ENCODE measurements at places on chromosomes 6 and 20.

DNA sequence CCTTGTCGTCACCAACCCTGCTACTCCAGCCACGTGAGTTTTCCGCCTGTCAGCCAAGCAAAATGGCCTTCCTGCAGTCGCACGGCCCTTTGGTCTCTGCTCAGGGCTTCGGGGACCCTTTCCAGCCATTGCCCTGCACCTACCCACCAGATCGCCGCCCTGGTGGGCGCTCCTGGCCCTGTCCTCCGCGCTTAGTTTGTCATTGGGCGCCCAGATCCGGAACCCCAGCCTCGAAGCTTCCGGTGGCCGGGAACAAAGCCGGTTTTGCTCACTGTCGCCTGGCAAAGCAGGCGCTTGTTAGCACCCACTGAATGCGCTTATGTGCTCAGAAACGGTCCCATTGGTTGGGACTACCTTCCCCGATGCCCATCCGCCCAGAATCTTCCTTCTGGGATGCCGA, 536 bp downstream of the ZFP57 start:
- no peak for DNase-seq

GRCh38 chr6:157075549-157076450, 247.5 kb downstream of the TMEM242 start:
- no peak for DNase-seq

- DNase-seq = peak; percentile 50
Measured at GRCh38 chr6:132768051-132768517, 10.4 kb upstream of the VNN2 start.

DNA sequence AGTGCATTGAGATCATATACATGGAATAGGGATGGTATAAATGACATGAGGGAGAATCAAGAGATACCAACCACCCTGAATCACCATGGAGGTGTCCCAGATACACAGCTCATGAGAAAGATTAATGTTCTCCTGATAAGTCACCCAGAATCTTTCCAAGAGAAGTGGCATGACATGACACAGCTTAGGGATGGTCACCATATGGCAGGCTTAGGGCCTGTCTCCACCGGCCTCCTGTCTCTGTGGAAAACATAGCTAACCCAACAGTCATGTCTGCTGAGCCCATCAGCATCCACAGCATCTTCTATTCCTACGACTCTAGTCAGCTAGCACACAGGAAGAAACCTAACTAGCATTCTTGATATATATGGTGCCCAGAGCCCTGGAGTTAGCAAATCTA, 133.3 kb downstream of the IPCEF1 start:
- no peak for DNase-seq

GRCh38 chr20:50594591-50595432, 84.6 kb downstream of the PTPN1 start:
- DNase-seq = no peak

DNA sequence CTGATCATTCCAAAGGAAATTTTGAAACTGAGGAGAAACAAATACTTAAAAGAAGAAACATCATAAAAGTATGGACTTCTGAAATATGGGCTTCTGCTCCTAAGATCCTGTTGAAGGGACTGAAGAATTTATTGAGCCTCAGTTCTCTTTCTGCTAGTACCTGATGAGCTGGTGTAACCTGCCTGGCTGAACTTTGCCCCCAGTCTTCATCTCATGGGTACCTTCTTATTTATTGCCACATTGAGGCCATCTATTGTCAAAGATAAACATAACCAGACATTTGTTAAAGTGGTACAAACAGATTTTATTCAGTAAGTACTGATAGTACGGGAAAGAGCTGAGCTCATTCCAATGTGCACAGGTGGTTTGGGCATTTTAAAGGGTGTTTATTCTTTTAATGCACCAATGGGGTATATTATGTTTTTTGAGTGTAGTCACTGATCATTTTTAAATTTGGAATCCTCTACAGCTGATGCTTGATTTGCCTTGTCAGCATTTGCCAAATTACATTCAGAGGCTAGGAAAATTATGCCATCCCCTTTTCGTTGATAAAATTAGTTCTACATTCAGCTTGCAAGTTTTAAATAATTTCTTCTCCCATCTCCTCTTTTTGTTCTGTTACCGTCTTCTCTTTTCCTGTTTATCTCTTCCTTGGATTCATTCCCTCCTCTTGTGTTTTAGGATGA, 118.2 kb downstream of the PRIM2 start:
- no peak for DNase-seq

DNA sequence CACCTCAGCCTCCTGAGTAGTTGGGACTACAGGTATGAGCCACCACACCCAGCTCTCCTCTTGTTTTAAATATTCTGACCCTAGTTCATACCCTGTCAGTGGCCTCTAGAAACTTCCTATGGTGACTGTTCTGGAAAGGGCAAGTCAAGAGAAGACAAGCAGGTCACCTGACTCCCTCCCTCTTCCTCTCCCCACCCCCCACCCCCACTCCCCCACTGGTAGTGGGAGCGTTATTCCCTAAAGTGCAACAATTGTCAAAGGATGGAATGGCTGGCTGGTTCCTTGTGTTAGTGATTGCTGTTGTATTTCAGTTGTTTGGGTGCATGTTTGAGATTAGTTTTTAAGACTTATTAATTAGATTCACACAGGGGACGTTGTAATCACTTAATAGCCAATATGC, 136.1 kb downstream of the CARMIL1 start:
- DNase-seq = no peak

DNA sequence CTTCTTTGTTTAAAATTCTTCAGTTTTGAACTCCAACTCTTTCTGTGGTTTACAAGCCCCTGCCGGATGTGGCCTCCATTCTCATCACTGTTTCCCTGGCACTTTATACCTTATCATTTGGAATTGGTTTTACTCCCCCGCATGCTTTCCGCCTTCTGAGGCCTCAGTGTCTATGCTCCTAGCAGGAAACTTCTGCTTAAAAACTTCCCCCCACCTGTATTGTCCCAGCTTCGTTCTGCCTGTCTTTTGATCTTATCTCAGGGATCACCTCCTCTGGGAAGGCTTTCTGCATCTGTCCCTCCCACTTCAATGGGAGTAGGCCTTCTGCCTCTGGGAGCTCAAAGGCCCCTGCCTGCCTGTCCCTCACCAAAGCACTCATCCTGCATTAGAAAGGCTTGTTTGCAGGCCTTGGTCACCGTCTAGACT, 3.4 kb upstream of the ANGPT4 start:
- no peak for DNase-seq

- DNase-seq = no peak
Measured at GRCh38 chr6:129264480-129265045, 381.6 kb downstream of the LAMA2 start.

- DNase-seq = no peak
Measured at GRCh38 chr20:51412333-51412871, 130.1 kb downstream of the NFATC2 start.

All from activated naive CD4-positive, alpha-beta T cell treated with anti-CD3 and anti-CD28 coated beads, Interleukin-2, amount 10 ng/mL, durations not matched to agents 7 days and 5 days (primary cell).